Dermis lymphatic vessel endothelial cell (primary cell): ENCODE measurements at places on chromosomes 3 and 15. TPM values are rescaled to one million over a fixed set of nuclear protein-coding genes. Genes with fewer than 3 reads are reported as not detected.

KCNAB1 gene
- under 0.01 TPM in 1 of 2 replicates, not detected in the other for total RNA-seq

HRH1 gene
- total RNA-seq, result 1.5 and 3.7 TPM in 2 replicates

HDGFL3 gene
- total RNA-seq, result 55.6 and 87.2 TPM in 2 replicates

SIN3A gene
- total RNA-seq, result 28.0 and 30.6 TPM in 2 replicates

OR5K2 gene
- total RNA-seq, result not detected in 2 replicates

SNURF gene
- 33.3 and 37.6 TPM in 2 replicates for total RNA-seq

KCNMB2 gene
- not detected in 2 replicates for total RNA-seq

SEMA6D gene
- 0.65 and 1.5 TPM in 2 replicates for total RNA-seq

CCR9 gene
- total RNA-seq, result not detected in 2 replicates

POPDC2 gene
- 0.17 and 0.33 TPM in 2 replicates for total RNA-seq

PPP1R14D gene
- not detected in 2 replicates for total RNA-seq

MED12L gene
- under 0.01 and 0.17 TPM in 2 replicates for total RNA-seq

SNTN gene
- total RNA-seq, result not detected in 2 replicates

GOLGA8Q gene
- 0.22 and 0.43 TPM in 2 replicates for total RNA-seq

PLA2G4E gene
- not detected in 2 replicates for total RNA-seq

SNAP23 gene
- total RNA-seq, result 186 and 197 TPM in 2 replicates

ST8SIA2 gene
- total RNA-seq, result 0.22 and 0.26 TPM in 2 replicates

FBXL22 gene
- total RNA-seq, result 0.09 and 0.11 TPM in 2 replicates

ALDH1L1 gene
- 0.09 TPM in 1 of 2 replicates, not detected in the other for total RNA-seq
